Stimulated activated CD8-positive, alpha-beta memory T cell treated with anti-CD3 and anti-CD28 coated beads, Interleukin-7, amount 100 ng/mL, for 1 hour (primary cell): ENCODE measurements at places on chromosomes 16 and 17.

- peak; percentile 53 for DNase-seq
These were observed 891 bp downstream of the CORO1A start for GRCh38 chr16:30184096-30184890.

GRCh38 chr17:57463103-57463885 lies 207.0 kb downstream of the MSI2 start:
- no peak for DNase-seq

GRCh38 chr16:21600031-21600773 lies 825 bp downstream of the METTL9 start:
- DNase-seq: no peak

- DNase-seq: no peak
These were observed 1.1 kb upstream of the CCL22 start for GRCh38 chr16:57357330-57358085.

DNA sequence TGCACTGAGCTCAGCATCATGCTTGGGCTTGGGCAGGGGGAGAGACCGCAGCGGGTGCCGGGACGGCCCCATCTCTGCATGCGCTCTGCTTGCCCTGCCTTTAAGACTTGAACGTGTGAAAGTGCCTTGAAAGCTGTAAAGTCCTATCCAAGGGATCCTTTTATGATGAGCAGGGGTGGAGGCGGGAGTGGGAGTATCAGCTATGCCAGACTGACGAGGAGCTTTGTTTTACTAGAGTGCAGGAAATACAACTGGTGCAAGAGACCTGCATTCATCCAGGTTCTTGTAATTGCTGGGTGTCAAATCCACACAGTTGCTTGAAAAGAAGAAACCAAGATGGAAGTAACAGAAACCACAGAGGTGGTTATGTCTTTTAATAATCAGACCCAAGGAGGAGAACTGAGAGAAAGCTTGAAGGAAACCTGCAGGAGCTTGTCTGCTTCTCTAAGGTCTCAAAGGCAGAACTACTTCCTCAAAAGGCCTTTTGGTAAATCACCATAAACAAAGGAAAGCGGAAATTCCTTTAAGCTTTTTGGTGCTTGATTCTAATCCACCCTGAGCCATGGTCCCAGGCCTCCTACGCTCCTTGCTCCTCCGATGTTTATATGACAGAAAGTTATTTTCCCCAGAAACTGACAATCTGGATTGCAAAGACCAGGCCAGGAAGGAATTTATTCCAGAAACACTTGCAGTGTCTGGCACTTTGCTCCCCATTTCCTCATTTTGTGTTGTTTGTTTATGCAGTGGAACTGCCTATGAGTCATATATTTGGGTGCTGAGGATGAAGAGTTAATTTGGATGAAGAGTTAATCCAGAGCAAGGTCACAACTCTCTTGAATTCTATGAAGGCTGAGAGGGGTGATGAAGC lies 51.3 kb upstream of the FBXO47 start:
- DNase-seq: no peak

- DNase-seq: no peak
These were observed 17.2 kb downstream of the TMEM114 start for GRCh38 chr16:8572919-8573724.

- DNase-seq: no peak
These were observed 1426.5 kb downstream of the CDH11 start for GRCh38 chr16:63695347-63695746.

DNA sequence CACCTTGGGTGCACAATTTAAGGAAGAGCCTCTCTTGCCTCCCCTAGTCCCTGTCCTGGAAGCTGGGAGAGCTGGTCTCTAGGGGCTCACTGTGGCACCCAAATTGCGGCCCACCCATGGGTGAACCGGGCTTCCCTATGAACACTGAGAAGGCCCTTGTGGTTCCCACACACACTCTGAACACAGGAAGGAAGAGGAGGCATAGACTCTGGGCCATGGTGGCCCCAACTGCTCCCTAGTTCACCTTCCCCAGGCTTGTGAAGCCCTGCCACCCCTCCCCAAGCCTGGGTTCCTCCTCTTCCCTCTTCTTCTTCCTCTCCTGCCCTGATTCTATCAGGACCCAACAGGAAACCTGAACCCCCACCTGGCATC lies 10.5 kb downstream of the SREBF1 start:
- no peak for DNase-seq

GRCh38 chr17:51000835-51001638 lies 119.6 kb downstream of the SPAG9 start:
- no peak for DNase-seq

- DNase-seq: peak; percentile 21
These were observed 15.6 kb upstream of the AURKB start for GRCh38 chr17:8225813-8226535.

- no peak for DNase-seq
These were observed 772 bp downstream of the PRSS53 start for GRCh38 chr16:31087971-31088370.

- DNase-seq: no peak
These were observed 101.0 kb downstream of the METRNL start for GRCh38 chr17:83180264-83180995.

DNA sequence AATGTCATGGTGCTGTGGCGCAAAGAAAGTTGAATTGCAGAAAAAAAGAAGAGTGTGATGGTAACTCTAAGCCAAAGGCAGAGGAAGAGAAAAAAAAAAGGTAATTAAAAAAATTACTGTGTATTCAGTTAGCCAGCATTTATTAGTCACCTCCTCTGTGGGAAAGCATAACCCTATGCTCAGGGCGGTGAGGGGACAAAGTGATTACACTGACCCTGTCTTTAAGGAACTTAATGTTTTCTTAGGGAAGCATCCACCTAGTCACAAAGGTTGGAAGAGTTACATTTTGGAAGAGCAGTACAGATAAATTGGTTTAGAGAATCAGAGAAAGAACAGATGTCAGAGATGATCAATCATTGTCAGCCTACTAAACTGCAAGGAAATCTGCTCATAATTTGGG lies 410.3 kb downstream of the CDH11 start:
- DNase-seq: no peak

DNA sequence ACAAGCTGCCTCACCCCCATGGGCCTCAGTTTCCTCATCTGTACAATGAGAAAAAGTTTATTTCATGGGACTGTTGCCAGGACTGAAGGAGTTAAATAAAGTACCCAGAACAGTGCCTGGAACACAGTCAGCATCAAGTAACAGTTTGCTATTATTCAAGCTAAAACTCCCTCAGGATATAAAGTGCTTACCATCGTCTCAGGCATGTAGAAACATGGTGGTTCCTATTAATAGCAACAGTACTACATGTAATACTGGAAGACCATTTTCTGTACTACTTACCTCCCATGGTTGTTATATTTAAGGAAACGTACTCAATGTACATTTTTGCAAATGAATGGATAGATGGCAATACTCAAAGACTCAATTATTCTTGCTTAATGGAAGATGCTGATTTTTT lies 93.4 kb downstream of the NCOR1 start:
- no peak for DNase-seq

DNA sequence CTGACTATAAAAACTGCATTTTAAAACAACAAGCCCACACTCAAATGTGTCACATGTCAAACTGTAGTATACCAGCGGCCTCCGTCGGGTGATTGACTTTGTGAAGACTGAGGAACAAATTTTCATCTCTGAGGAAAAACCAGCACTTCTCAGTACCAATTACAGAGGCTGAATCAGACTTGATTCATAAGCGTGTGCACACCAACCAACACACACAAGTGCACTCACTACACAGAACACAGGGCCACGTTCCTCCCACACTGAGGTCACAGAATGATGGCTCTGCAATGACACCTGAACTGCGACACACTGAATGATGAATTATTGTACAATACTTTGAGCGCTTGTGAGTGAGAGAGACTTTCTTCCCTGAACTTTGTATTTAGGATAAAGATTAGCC lies 29.6 kb downstream of the XPO6 start:
- DNase-seq: no peak
